ENCODE measurements at places on chromosomes 4 and X.

DNA sequence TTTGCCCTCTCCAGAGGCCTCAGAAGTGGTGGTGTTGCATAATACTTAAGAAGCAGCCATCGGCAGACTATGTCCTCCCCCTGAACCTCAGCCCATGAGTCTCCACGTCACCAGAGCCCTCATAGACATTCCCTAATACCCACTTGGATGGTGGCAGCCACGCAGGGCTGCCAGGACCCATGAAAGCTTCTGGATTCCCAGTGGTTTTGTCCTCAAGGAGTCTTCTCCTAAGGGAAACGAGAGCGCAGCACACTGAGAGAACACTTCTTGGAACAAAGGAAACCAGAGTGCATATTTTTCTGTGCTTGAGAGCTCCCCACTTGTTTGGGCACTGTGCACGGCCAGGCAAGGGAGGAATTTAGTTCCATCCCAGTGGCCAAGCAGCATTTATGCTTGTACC, 204.1 kb upstream of the DMD start:
- no peak for DNase-seq

- DNase-seq = no peak
Observed at GRCh38 chr4:165502916-165503907, 124.4 kb downstream of the CPE start.

GRCh38 chr4:180081072-180081471, 2162.1 kb upstream of the TENM3 start:
- DNase-seq = no peak

GRCh38 chr4:55793479-55793878, 26.1 kb upstream of the EXOC1L start:
- DNase-seq = no peak

- no peak for DNase-seq
Observed at GRCh38 chr4:174259580-174259979, 23.9 kb downstream of the FBXO8 start.

DNA sequence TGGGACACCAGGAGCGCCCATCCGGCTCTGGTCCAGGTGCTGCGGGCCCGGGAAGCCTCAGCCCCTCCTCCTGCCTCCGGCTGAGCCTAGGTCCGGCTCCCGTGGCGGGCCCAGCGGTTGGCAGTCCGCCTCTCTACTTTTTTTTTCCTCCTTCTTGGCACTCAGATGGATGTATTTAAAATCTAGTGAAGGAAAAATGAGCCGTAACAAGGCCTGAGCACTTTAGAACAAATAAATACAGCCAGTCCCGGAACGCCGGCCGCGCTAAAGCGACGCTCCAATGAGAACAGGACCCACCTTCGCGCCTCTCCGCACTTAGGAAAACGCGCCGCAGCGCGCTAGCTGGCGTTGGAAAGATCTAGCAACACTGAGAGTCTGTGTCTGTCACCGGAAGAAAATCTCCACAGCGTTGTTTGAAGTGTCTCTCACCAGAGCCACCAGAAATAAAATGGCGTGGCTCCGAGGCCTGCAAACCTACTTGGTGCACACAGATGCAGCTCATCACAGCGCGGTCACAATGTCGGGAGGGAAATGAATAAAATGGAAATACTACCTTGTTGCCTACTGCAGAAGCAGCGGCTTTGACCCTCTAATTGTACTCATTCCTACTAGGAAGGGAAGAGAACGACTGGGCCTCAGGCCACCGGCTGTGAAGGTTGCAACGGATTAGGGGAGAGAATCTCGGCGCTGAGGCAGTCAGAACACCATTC, 4.7 kb downstream of the NEUROG2 start:
- no peak for DNase-seq

DNA sequence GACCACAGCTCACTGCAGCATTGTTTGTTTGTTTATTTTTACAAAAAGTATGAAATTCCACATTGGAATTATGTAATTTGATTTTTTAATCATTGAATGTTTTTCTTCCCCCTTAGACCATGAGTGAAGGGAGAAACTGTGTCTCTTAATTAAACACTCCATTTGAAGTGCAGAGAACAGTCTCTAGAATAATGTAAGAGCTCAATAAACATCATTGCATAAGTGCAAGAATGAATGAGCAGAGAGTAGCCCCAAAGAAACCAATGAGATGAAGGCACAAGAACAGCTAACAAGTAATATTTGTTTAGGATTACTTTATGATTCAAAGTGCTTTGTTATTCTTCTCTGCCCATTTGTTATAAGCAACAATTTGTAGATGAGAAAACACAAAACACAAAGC, 921.3 kb upstream of the LCORL start:
- no peak for DNase-seq
